ENCODE measurements at places on chromosomes 1 and 21.

- no peak for DNase-seq
Observed at GRCh38 chr1:167612587-167613385, 17.2 kb upstream of the RCSD1 start.

GRCh38 chr1:53088616-53089300, 26.7 kb downstream of the PODN start:
- DNase-seq, result no peak

GRCh38 chr21:40151611-40152010, 284.4 kb downstream of the PCP4 start:
- no peak for DNase-seq

DNA sequence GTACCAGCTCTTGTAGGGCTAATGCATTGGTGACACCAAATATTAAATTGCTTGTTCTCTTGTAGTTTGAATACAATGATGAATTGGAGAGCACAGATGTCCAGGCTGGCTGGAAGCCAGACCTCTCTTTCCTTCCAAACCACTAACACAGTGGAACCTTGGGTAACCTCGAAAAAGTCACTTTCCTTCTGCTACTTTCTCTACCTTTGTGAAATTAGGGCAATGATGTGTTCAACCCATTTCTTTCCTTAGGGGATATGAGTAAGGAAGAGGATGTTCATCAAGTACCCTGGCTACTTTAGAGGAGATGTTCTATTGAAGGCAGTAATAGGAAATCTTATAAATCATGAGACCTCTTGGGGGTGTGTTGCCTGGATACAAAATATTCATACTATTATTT, 55.7 kb downstream of the XCL2 start:
- no peak for DNase-seq

GRCh38 chr1:95229706-95230105, 4.3 kb upstream of the RWDD3 start:
- no peak for DNase-seq

DNA sequence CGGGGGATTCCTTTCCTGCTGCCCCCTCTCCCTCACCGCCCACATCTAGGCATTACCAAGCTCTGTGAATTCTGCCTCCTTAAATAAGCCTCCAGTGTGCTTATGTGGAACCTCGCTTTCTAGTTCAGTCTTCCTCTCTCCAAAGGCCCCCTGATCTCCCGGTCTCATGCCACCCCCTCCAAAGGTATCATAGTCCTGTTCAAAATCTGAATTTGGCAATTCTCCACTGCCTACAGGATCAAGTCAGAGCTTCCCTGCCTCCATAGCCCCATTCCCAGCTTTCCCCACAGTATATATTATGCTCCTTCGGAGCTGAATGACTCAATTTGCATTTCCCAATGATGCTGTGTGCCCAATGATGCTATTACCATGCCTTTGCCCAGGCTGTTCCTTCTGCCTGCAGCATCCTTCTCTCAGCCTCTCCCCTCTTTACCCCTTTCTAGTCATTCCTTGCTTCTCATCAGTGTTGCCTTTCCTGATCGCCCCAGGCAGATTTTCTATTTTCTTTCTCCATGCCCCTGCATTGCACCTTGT, 1.7 kb downstream of the AZIN2 start:
- no peak for DNase-seq

- no peak for DNase-seq
Observed at GRCh38 chr1:233183226-233184020, 112.1 kb downstream of the PCNX2 start.

DNA sequence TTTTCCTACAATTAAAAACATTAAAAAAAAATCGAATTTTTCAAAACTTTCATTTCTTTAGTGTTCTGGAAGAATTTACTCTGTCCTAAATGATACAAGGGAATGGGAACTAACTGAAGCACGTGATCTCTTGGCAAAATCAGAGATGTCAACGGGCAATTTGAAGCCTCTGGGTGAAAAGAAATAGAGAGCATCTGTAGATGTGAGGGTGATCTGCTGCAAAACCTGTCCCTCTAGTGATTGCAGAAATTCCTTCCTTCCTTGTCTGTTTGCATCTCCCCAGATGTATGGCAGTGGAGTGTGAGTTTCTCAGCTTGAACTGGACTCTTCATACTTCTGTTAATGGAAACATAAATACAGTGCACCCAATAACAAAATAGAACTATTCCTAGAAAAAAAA, 100.5 kb upstream of the S1PR1 start:
- DNase-seq, result no peak

DNA sequence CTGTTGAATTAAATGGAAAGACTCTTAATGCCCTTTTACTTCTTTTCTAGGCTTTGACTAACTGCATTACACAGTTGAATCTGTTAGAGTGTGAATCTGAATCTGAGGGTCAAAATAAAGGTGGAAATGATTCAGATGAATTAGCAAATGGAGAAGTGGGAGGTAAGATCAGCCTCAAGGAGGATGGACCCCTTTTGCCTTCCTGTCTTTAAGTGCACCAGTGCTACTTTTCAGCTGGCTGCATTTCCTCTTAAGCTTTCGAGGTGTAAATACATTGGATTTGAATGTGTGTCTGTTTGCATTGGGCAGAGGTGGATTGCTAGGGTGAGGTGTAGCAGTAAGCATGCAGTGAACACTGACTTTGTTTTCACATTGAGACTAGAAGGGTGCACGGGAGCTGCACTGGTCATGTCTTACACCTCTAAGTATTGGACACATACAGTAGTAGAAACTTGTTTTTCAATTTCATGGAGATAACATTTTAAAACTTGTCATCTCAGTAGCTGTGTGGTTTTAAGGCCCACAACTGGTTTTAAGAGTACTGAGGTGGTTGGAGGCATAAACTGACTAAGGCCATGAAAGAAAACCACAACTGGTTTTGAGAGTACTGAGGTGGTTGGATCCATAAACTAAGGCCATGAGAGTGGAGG, 35.4 kb downstream of the MIA3 start:
- DNase-seq, result no peak

DNA sequence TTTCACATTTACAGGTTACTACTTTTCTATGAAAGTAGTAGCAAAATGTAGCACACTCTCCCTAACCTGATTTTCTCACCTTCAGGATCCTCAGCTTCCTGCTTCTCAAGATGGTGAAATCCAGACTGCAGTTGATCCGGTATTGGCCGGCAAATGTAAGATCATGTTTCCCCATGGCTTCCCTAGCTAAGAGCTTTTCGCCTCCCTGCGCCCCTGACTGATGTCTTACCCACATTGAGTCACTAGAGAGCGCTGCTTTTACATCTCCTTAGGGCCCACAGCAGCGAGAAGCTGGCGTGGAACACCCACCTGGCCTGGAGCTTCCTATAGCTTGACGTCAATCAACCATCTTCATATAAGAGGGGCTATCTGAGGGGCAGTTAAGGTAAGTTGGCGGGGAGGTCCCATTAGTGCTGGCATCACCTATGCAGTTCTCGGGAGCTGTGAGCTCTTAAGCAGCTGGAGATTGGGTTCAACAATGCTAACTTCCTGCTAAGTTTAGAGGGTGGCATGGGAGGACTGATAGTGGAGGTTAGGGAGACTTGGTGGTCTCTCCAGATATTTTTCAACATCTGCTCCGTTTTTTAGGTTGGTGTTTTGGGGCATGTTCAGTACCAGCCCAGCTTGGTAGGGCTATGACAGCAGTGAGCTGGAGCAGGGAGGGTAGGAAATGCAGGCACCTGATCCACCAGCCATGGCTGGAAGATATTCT, 5.5 kb downstream of the PTPN7 start:
- DNase-seq, result no peak
